ENCODE measurements at places on chromosomes 7 and 10. TPM values are rescaled to one million over a fixed set of nuclear protein-coding genes. Genes with fewer than 3 reads are reported as not detected.

- no peak for DNase-seq
Observed at GRCh38 chr7:107632492-107632865, 28.1 kb upstream of the SLC26A4 start.

GRCh38 chr7:64581926-64582894 lies 19.3 kb upstream of the ZNF680 start:
- no peak for DNase-seq

Gene TAC1
- total RNA-seq: 0.13 TPM

- DNase-seq: no peak
Observed at GRCh38 chr10:63294781-63295180, 161.7 kb downstream of the NRBF2 start.

- DNase-seq: no peak
Observed at GRCh38 chr7:101900103-101900502, 82.7 kb downstream of the CUX1 start.

DNA sequence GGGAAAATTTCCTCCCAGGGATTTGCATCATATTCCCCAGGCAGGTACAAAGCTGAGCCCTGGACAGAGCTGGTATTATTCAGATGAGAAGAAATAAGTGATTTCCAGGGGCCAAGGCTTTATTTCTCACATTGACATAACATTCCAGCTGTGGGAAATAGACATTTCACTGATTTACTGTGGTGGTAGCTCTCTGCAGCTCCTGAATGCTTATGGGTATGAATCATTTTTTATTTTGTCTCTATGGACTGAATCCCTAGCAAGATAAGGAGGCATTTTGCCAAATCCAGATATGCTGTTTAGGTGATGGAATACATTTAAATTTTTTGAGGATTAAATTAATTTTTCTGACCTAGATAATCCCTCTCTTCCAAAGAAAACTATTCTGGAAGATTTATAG lies 97.9 kb downstream of the MTPN start:
- DNase-seq: peak; percentile 50

DNA sequence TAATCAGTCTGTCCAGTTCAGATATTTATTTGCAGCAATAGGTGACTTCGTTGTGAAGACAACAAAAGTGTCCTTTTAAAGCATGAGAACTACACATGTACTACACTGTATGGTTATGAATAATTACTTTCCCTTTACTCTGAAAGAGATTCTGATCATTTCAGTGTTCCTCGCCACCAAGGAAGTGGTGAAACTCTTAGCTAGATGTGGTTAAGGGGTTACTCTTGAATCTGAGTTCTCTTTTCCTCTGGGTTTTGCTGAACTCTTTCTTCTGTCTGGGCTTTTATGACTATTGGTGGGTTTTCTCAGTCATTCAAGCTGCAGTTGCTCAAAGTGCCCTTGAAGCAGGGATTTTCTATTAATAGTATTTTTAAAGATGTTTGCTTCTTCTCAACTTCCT lies 127.9 kb upstream of the SEM1 start:
- no peak for DNase-seq

- DNase-seq: no peak
Observed at GRCh38 chr10:62306663-62307062, 38.0 kb upstream of the RTKN2 start.

DNA sequence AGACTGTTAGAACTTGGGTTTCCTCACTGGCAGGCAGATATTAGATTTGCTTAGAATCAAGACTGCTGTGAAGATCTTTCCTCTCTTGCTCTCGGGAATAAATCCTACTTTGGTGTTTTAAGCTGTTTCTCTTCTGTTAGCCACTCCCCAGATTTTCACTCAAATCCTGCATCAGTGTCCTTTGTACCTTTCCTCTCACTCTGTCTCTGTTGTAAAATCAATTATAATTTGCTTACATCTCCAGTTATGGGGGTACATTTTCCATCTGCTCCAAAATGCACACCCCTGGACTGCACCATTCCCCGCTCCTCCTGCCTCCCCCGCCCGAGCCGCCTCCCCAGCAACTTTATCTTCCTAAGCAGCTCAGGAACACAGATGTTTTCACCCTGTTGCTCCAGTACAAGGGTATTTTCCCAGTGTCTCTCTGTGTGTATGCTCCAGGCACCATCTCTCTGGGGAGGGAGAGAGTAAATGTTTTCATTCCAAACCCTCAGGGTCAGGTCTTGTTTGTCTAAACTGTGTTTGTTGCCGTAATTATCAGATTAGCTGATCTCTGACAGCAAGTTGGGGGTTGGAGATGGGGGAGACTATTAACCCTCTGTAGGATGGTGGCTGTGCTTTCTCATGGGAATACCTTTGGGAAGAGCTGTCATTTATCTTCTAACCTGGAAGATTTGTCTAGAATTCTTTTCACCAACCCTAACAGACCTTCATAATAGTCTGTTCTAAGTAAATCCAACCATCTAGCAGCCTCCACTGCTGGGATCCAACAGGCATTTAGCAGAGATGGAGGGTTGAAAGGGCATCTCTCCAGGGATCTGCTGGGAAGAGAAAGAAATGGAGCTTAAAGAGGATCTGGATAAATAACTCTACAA lies 20.4 kb upstream of the GOT1 start:
- DNase-seq: no peak

GRCh38 chr10:14261336-14261735 lies 69.4 kb downstream of the FRMD4A start:
- no peak for DNase-seq

DNA sequence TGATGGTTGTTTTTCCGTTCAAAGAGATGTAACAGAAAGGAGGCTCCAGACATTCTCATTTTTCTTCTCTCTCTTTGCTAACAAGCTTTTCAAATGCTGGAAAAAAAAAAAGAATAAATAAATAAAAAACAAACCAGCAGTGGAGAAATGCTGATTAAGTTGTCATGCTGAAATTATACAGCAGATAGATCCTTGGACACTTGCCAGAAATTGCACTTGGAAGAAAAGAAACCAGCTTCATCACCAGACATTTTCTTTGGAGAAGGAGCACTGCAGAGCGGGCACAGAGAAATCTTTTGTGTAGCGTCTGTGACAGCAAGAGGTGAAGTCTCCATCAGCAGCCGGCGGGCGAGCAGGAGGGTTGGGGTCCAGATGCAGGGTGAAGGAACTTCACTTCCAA lies 55.8 kb downstream of the CLRN3 start:
- DNase-seq: no peak

DNA sequence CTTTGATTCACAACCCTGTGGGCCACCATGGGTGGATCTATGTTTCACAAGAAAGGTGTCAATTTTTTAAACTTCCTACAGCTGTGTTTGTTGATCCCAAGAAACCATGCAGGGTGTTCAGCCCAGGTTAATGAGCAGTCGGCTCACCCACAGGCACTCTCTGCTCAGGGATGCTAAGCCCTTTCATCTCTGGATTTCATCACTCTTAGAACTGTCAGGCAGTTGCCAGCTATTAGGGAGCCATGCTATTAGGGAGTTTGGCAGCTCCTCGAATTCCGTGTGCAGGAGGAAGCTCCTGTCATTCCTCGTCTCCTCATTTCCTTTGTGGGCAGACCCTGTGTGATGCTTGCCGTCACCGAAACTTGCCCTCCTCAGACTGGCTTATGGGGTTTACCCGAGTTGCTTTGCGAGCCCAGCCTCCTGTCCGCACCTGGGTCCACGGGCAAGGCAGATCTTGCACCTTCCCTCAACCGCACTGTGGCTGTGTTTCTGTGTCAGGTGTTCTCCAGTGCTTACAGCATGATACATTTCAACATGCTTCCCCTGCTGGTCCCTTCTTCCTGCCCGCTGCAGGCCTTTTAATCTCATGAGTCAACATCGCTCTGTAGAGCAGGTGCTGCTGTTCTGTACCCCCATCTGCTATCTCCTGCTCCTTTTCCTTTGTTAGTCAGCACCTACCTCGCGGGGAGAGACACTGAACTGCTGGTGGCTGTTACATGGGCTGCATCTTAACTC lies 509.8 kb downstream of the SUGCT start:
- no peak for DNase-seq

DNA sequence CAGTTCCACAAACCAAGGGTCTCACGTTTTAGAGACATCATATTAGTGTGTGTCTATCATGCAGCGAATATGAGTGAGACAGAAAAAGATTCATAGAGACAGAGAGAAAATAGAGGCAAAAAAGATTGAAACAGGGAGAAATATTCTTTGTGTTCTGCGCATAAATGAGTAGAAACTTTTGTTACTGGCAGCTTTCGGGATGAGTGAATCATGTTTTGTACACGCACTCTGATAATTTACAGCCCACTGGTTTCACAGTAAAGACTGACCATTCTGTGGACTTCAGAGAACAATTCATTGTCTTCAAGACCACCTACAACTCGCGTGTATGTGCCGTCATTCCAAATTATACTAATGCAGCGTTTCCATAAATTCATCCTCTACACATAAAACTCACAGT lies 60.2 kb downstream of the NRCAM start:
- no peak for DNase-seq

DNA sequence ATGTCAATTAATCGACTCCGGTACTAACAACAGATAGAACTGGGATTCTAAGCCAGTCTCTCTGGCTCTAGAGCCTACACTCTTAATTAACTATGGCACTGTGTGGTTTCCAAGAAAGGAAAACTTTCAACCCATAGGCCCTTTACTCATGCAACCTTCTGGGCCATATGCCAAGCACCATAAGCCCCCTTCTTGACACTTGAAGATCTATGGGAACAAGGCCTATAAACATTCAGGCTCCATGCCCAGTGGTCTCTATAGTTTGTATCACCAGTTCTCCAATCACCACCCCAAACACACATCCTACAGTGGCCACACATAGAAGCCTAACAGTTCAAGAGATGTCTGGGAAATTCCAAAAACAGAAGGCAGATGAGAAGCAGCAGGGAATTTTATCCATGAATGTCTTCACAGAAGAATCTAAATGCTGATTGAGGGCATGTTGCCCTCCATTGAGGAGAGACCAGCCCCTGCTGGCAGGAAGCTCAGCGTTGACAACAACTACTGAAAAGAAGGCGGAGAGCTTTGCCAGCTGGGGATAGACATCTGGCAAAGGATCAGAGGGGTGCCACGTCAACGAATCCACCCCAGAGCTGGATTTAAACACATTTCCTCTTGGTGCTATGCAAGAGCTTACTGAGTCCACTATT lies 64.4 kb downstream of the GRM3 start:
- no peak for DNase-seq

- DNase-seq: no peak
Observed at GRCh38 chr10:133161486-133162109, 1.6 kb downstream of the KNDC1 start.

All from bronchial epithelial cell (primary cell).